ENCODE measurements at places on chromosomes 2 and 18. TPM values are rescaled to one million over a fixed set of nuclear protein-coding genes. Genes with fewer than 3 reads are reported as not detected.

The EPC2 gene
- 20.0 TPM for total RNA-seq

The UGT1A3 gene
- total RNA-seq, result not detected

- no peak overlapping the region for H3K4me3 ChIP-seq
- peaks cover 14% of the 10 kb centered on the region for H3K4me1 ChIP-seq
- H3K36me3 ChIP-seq, result no peaks in the 10 kb centered on the region
- DNase-seq, result no peak
- peaks cover 34% of the 10 kb centered on the region for H3K27me3 ChIP-seq
Measured at GRCh38 chr2:232505856-232506255, 14.3 kb upstream of the PRSS56 start.

DNA sequence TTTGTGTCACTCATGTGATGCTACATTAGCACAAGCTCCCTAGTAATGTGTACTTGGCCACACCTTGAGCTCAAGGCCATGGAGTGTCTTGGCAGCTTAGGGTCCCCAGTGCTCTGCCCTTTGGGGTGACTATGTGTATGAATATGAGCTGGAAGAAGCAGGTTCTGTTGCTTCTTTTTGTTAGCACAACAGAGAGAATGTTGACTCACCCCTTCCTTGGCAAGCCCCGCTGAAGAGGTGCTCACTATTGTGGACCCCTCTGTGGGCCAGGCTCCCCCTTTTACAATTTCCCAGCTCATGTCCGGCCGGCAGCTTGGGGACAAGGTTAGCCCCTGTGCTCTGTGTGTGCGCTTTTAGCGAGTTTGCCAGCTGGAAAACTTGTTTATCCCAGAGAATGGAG, 48.1 kb downstream of the DGKD start:
- peak overlapping the region; percentile 91 for H3K27ac ChIP-seq
- no peaks in the 10 kb centered on the region for H3K27me3 ChIP-seq
- H3K4me3 ChIP-seq, result no peak overlapping the region
- H3K4me1 ChIP-seq, result peaks cover 60% of the 10 kb centered on the region

DNA sequence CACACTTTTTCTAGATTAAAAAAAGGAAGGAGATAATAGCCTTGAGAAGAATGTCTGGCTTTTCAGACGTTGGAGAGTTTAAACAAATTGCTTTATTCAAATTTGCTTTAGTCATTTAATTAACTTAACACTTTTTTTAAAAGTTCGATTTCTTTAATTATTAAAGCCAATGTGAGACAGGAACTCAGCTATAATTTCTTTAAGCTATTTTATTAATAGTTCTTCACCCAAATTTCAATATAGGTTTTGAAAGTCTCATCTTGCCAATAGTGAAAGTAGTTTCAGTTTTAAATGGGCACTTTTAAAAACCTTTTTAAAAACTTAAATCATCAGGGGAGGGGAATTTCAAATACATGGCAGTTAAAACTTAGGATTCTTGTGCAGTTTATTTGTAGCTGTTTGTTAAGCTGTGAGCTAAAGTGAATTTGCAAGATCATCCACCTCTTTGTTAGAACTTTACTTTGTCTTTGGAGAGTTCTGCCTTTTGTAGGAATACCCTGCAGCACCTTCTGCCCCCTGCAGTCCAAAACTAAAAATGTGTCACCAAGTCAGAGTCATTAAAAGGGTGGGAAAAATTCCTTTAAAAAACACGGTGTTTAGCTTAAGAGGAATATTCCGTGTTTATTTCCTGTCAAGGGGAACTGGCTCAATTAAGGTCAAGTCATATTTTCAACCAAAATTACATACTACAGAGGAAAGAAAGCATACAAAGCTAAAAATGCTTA, 4.6 kb downstream of the TGIF1 start:
- peaks cover 61% of the 10 kb centered on the region for H3K4me1 ChIP-seq
- peaks cover 51% of the 10 kb centered on the region for H3K36me3 ChIP-seq
- no peaks in the 10 kb centered on the region for H3K27me3 ChIP-seq
- H3K27ac ChIP-seq, result peak overlapping the region; percentile 99

DNA sequence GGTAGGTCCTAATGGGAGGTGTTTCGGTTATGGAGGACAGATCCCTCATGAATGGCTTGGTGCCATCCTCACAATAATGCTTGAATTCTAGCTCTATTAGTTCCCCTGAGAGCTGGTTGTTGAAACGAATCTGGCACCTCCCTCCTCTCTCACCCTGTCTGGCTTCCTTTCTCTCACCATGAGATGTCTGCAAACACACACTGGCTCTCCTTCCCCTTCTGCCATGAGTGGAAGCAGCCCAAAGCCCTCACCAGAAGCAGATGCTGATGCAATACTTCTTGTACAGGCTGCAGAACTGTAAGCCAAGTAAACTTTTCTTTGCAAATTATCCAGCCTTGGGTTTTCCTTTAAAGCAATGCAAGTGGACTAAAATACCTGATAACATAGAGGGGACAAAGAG, 86.6 kb downstream of the RND3 start:
- no peak for DNase-seq
- no peaks in the 10 kb centered on the region for H3K27me3 ChIP-seq
- no peaks in the 10 kb centered on the region for H3K4me1 ChIP-seq
- H3K27ac ChIP-seq, result no peak overlapping the region
- H3K4me3 ChIP-seq, result no peak overlapping the region

- H3K4me3 ChIP-seq, result no peak overlapping the region
- no peak for DNase-seq
- peaks cover 4% of the 10 kb centered on the region for H3K4me1 ChIP-seq
- H3K27me3 ChIP-seq, result no peaks in the 10 kb centered on the region
Measured at GRCh38 chr2:181340891-181341290, 116.3 kb upstream of the ITGA4 start.

DNA sequence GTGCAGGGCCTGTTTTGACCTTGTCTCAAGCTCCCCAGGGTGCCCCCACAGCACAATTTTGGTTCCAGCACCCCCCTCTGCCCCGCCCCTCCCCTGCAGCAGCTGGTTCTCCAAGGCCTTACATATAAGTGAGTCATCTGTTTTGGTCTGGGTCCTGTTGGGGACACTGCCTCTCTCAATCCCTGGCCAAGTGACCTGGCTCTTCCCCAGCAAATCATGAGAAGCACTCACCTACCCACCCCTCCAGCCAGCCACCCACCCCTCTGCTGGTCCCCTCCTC, 90.5 kb downstream of the INHBB start:
- no peaks in the 10 kb centered on the region for H3K36me3 ChIP-seq
- H3K4me1 ChIP-seq, result no peaks in the 10 kb centered on the region
- no peak overlapping the region for H3K4me3 ChIP-seq
- peaks cover 12% of the 10 kb centered on the region for H3K27me3 ChIP-seq
- H3K27ac ChIP-seq, result no peak overlapping the region

DNA sequence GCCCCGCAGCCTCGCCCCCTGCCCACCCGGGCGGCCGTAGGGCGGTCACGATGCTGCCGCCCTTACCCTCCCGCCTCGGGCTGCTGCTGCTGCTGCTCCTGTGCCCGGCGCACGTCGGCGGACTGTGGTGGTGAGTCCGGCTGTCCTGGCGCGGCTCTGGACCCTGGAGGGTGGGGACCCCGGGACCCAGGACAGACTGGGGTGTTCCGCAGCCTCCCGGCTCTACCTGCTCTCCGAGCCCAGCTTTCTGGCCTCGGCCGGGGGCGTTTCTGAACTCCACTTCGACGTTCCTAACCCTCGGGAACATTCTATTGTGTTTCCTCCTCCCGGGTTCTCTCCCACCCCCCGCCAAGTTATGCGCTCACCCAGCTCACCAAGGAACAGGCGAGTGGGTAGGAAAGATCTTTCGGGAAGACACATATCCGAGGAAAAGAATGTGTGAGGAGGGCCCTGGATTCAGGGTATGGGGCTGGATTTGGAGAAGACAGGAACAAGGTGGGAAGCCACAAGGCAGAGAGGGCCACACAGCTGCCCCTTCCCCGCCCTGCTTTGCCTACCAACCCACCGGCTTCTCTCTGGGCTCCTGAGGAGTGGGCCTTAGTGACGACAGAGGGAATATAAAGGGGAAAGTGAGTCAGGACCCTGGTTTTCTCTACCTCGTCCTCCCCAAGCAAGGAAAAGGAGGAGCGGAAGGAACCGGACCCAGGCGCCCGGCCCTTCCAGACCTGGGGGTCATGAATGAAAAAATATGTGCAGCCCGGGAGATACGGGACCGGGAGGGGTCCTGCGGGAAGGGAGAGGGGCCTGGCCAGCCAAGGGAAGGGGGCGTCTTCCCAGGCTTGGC, 605 bp downstream of the WNT6 start:
- no peak overlapping the region for H3K27ac ChIP-seq
- H3K27me3 ChIP-seq, result peaks cover 73% of the 10 kb centered on the region
- peak overlapping the region; percentile 11 for H3K4me3 ChIP-seq
- DNase-seq, result no peak

DNA sequence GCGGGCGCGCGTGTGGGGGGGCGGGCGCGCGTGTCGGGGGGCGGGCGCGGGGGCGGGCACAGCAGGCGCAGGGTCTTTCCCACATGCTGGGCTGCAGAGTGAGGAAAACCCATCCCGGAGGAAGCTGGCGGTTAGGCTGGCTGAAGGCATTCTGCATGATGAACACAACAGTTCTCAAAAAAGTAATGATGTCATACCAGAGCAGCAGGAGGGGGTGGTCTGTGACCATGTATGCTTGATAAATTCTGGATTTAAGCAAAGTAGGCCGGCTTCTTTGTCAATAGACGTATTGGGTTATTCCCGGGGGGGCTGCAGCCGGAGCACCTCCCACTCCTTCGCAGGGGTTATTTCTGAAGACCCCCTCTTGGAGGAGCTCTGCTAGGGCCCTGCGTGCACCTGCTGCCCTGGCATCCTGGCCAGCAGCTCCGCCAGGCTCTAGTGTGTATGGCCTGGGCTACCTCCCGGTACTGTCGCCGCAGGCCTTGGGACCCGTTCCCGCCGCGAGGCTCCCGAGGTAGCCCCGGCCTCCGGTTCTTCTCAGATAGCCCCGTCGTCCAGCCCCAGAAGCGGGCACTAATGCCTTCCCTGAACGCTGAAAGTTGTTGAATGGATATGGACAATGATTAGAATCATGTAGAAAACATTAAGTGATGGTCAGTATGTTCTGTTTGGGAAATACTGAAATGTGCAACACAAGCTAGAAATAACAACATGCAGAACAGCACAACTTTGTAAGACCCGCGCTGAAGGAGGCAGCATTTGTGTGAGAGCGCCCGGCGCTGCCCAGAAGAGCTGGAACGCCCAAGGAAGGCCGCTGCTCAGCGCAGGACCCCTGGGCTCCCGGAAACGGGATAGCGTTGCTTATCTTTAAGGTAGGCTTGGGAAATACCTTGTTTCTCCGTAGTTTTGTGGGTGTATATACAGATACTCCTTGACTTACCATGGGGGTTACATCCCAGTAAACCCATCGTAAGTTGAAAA, 101.4 kb upstream of the RAB6C start:
- H3K27me3 ChIP-seq, result no peaks in the 10 kb centered on the region
- peak overlapping the region; percentile 63 for H3K4me3 ChIP-seq
- H3K27ac ChIP-seq, result peak overlapping the region; percentile 67
- no peaks in the 10 kb centered on the region for H3K36me3 ChIP-seq
- DNase-seq, result no peak
- peaks cover 7% of the 10 kb centered on the region for H3K4me1 ChIP-seq

DNA sequence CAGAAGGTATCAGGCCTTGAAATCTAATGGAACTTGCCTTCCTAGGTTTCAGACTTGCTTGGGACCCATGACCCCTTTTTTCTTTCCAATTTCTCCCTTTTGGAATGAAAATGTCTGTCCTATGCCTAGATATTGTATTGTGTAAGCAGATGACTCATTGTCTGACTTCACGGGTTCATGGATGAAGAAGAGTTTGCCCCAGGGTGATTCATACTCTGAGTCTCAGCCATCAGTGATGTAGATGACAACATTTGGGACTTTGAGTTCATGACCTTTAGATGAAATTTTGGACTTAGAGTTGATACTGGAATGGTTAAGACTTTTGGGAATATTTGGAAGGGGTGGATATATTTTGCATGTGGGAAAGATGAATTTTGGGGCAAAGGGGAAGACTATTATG, 11.2 kb upstream of the SCYGR5 start:
- DNase-seq, result no peak
- no peaks in the 10 kb centered on the region for H3K36me3 ChIP-seq
- peaks cover 6% of the 10 kb centered on the region for H3K27me3 ChIP-seq

- no peak overlapping the region for H3K27ac ChIP-seq
- no peak overlapping the region for H3K4me3 ChIP-seq
- no peaks in the 10 kb centered on the region for H3K36me3 ChIP-seq
- H3K4me1 ChIP-seq, result peaks cover 3% of the 10 kb centered on the region
- peaks cover 34% of the 10 kb centered on the region for H3K27me3 ChIP-seq
- DNase-seq, result no peak
Measured at GRCh38 chr2:191844706-191845105, 2.2 kb downstream of the CAVIN2 start.

DNA sequence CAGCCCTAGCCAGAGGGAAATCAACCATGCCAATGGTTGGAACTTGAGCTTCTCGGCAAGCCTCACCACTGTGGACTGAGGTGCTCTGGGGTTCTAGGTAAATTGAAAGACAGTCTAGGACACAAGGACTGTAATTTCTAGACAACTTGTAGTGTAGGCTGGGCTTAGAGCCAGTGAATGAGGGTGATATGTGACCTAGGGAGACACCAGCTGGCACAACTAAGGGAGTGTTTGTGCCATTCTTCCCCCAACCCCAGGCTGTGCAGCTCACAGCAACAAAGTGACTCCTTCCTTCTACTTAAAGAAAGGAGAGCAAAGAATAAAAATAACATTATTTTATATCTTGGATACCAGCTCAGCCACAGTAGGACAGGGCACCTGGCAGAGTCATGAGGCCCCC, 1690.7 kb upstream of the TMEFF2 start:
- H3K27me3 ChIP-seq, result no peaks in the 10 kb centered on the region
- no peak for DNase-seq
- no peak overlapping the region for H3K27ac ChIP-seq
- no peak overlapping the region for H3K4me3 ChIP-seq
- H3K4me1 ChIP-seq, result no peaks in the 10 kb centered on the region

GRCh38 chr18:6982398-6982797, 135.2 kb downstream of the LAMA1 start:
- H3K27ac ChIP-seq, result no peak overlapping the region
- no peaks in the 10 kb centered on the region for H3K27me3 ChIP-seq
- H3K4me3 ChIP-seq, result no peak overlapping the region
- H3K4me1 ChIP-seq, result no peaks in the 10 kb centered on the region

Data from activated CD8-positive, alpha-beta T cell treated with anti-CD3 and anti-CD28 coated beads for 36 hours (primary cell).